Stimulated activated naive B cell treated with anti-CD40 and anti-IgM and Interleukin-4, amounts not matched to agents 10 μg/mL and 1 μg/mL and 100 μg/mL, for 72 hours (primary cell): ENCODE measurements at places on chromosomes 16 and 17.

DNA sequence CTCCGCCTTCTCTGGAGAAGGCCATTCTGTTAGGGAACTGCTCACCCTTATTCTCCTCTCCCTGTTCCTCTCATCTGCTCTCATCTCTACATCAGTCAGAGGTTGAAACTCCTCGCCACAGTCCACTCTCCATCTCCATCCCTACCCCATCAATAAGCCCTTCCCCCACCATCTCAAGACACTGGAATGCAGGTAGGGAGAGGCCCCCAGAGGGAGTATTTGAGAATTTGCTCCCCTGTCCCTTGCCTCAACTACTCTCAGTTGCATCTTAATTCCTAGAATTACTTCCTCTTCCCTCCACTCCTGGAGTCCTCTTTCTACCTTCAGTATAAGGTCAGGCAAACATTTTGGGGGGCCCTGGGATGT is 2.0 kb upstream of the AATF start:
- no peak for DNase-seq

DNA sequence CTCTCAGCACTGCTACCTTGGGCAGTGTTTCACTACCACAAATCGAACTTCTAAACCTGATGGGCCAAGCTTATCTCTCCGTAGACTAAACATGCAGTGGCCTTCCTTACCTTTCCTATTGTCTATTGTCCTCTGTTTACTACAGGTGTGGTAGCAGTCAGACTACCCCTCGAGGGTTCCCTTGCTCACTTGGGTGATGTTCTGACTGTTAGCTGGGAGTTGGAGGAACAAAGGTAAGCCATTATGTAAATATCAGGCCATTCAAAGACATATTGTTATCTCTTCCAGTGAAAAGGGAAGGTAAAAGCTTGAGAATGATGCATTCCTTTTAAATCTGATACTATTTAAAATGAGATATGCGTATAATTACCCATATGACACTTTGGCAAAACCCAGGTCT is 828.3 kb upstream of the EEF2KMT start:
- no peak for DNase-seq

DNA sequence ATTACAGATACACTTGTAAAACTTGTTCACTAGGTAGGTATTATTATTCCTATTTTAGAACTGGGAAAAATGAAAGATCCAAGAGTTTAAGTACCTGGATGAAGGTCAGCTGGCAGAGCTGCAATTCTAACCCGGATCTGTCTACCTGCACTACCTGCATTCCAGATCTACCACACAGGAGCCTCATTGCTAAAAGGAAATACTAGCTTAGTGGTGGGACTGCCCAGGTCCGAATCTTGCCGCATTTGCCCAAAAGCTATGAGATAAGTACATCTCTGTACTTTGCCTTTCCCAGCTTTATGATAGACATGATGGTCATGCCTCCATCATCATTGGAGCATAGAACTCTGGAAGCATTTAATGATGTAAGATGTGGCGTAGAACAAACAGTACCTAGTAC is 36.8 kb upstream of the TEKT3 start:
- no peak for DNase-seq

DNA sequence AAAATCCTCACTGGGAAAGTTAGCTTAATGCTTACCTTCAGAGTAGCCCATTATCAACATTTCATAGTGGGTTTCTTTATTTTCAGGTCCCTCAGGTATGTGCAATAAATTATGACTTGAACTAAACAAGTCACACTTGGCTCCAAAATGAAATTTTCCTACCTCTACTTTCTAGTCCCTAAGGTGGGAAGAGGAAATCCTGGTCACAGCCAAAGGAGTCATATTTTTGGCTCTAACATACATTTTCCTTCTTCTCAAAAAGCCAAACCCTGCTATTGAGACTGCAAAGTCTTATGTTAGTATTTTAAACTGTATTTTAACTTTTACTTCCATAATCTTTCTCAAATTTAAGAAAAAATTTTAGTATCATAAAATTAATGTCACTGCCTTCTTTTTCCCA is 128.9 kb downstream of the BRIP1 start:
- no peak for DNase-seq

- no peak for DNase-seq
These were observed 157.8 kb upstream of the RPH3AL start for GRCh38 chr17:510226-510917.

GRCh38 chr16:60295451-60295850 is 1561.3 kb upstream of the GOT2 start:
- DNase-seq: no peak

DNA sequence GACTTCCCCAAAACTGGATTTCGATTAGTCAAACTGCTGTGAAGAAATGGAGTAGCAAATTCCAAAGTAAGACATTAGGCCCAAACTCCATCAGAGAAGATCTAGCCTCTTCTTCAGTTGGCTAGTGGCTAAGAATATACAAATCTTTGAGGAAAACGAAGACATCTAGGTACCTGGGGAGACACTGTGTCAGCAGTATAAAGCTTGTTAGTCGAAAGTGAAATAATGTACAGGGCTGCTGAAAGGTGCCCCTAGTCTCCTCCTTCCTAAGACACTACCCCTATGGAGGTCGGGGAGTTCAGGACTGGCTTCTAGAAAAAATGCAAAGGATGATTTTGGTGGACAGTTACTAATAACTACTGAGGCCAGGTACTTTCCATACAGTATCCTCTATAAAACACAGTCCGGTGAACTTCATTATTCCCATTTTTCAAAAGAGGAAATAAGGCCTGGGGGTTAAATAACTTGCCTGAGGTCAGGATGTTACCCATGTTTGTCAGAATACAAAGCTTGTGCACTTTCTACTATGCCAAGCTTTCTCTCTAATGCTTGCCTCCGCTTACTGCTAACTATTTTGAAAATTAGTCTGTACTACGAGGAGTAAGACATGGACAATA is 15.0 kb downstream of the DNAJC7 start:
- no peak for DNase-seq

DNA sequence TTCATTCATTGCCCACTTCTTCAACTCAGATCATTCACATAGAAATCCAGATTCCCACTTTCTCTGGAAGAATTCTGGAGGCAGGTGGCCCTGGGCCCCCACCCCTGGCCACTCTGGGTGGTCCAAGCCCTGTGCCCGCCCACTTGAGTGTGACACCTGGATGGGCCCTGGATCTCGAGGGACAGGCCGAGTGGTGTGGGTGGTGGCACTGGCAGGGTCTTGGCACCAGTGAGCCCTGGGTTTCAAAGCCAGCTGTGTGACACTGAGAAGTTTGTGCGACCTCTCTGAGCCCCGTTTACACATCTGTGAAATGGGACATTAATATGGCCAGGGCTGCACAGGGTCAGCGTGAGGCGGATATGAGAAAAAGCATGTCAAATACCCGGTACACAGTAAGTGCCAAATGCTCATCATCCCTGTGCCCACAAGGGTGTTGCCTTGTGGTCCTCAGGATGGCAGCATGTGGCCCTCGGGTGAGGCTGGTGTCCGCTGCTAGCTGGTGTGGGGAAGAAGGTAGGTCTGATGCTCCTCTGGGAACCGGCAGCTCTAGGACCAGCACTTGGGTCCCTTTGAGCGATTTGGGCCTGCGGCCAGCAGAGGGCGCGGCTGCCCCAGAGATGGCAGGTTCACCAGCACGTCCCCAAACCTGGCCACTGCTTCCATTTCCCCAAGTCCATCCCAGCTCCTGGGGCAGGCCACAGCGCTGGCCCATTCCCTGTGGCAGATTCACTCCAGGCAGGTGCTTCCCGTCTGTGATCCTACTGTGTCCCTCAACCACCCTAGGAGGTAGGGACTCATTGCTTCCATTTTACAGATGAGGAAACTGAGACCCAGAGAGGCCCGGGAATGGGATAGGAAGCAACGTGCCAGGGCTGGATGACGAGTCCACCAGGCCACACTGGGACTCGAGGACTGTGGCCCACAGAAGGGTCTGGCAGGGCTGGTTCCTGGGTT is 3.6 kb downstream of the OSGIN1 start:
- DNase-seq: peak; percentile 65

DNA sequence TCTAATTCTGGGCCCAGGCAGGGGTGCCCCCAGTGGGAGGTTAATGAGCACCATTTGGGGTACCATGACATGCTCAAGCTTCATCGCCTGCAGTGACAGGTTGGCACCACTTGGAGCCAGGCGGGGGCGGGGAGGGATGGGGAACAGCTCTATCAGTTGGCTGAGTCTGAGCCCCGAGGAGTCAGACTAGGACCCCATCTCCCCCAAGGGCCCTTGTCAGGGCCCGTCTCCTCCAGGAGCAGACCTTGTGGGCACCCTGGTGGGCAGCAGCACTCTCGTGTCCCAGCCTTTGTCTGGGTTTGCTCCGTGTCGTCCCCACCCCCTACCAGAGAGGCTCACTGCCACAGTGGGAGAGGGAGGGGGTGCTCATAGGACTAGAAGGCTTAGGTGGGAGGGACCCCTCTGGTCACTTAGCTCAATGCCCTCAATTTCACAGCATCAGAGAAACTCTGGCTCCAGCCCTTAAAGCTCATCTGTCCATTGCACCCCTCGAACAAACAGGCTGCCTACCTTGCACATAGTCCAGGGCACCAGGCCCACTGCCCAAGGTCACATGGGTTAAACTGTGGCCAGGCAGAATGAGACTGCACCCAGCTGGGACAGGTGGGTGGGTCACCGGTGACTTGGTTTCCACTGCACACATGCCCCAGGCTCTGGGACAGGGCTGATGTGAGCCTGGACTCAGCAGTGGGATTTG is 4.1 kb downstream of the PPP1R9B start:
- no peak for DNase-seq

GRCh38 chr16:11613381-11614303 is 26.9 kb upstream of the LITAF start:
- peak; percentile 44 for DNase-seq

DNA sequence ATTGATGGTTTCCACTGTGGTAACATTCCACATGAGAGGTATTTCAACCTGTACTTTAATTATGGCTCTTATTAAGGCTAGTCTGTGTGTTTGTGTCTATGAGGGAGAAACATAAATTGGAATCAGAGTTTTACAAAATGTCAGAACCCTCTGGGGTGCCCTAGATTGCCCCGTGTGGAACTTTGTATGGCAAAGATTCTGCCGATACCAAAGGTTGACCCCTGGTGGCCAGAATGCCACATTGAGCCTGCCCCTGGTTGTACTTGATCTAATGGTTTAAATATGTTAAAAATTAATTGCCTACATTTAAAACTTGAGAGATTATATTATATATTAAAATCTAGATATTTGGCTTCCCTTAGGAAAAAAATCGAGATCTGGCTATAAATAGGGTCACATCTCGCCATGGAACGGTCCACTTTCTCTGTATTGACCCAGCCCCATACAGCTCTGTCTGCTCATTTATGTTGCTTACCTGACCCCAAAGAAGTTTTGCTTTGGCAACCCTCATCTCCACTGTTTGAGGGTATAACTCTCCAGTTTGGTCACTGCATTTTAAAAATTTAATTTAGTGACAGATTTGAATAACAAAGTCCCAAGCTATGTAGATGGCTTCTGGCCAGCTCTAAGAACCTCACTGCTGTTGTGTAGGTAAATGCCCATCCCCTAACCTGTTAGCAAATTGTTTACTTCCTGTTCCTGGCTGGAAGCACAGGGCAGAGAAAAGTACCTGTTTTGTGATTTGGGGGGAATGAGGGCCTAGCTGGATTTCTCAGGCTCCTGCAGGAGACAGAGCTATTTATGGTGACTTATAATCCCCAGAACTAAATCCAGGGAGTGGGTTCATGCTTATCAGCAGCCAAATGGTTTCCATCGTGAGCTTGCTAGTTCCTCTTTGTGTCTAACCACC is 95.0 kb downstream of the PLCG2 start:
- peak; percentile 53 for DNase-seq

DNA sequence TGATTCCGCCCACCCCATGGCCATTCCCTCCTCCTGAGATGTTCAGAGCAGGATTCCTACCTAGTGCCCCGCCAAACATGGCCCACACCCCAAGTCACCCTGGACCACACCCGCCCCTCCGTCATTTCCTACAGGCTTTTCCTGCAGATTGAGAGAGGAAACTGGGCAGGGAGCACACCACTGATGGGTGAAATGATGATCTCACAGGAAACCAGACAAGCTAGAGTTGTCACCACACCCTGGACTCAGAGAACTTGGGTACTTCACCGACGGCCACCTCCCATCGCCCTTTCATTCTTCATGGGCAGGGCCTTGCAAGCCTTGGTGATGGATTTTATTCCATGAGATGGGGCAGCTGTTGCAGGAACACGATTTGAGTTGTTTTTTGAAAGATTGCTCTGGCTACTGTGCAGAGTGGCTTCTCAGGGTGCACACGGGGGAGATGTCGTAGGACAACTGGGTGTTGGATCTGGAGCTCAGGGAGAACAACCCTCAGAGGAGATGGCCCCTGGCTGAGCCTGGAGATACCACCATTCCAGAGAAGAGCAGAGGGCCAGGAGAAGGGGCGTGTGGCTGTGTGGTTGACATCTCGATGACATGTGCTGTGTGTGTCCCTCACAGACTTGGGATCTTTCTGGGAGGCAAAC is 7.4 kb upstream of the B9D1 start:
- no peak for DNase-seq

- no peak for DNase-seq
These were observed 56.9 kb upstream of the LGALS9 start for GRCh38 chr17:27573971-27574525.

DNA sequence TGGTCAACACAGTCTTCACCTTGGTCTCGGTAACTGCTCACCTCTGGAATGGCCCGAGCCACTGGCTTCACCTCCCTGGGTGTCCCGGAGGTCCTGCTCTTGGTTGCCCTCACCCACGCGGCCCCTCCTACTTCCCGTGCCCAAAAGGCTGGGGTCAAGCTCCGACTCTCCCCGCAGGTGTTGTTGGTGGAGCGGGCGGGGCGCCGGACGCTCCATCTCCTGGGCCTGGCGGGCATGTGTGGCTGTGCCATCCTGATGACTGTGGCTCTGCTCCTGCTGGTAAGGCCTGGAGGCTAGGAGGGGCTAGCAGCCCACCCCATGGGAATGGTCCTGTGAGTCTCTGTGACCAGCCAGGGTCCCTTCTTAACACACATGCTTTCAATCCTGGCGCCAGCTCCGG is 3.4 kb downstream of the SLC2A4 start:
- no peak for DNase-seq

DNA sequence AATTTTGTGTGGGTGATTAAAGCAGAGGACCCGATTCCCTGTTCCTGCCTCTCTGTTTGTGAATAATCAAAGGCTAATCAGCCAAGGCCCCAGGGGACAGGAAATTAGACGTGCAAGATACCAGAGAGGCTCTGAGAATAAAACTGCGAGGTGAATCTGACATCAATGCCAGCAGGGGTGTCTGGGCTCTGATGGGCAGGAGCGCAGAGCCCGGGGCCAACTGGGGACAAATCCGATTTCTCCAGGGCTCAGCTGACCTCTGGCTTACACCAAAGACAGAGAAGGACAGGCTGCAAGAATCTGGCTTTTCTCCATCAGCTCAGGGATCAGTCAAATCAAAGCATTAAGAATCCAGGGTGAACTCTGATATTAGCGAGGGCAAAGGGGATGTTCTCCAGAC is 174.3 kb downstream of the XYLT1 start:
- DNase-seq: no peak

DNA sequence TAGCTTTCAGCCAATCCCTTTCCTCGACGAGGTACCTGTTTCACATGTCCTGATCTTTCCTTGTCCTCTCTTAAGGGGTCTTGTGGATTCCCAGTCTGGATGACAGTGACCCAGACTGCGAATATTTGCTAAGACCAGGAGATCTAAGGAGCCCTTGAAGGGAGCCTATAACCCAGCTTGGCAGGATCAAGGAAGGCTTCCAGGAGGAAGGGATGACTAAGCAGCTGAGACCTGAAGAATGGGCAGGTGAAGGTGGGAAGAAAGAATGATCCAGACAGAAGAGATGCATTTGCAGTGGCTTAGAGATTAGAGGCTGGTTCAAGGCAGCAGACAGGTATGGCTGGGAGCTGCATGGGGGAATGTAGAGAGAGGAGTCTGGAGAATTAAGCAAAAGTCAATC is 1.9 kb upstream of the PDK2 start:
- DNase-seq: no peak

- no peak for DNase-seq
These were observed 1.2 kb downstream of the NFATC3 start for GRCh38 chr16:68086336-68086841.
